Activated naive CD4-positive, alpha-beta T cell treated with anti-CD3 and anti-CD28 coated beads, Interleukin-2, amount 50 U/mL, for 72 hours (primary cell): ENCODE measurements at places on chromosomes 3 and 15.
A peak's percentile ranks its signal among the peaks of the same experiment; 100 is the strongest.

DNA sequence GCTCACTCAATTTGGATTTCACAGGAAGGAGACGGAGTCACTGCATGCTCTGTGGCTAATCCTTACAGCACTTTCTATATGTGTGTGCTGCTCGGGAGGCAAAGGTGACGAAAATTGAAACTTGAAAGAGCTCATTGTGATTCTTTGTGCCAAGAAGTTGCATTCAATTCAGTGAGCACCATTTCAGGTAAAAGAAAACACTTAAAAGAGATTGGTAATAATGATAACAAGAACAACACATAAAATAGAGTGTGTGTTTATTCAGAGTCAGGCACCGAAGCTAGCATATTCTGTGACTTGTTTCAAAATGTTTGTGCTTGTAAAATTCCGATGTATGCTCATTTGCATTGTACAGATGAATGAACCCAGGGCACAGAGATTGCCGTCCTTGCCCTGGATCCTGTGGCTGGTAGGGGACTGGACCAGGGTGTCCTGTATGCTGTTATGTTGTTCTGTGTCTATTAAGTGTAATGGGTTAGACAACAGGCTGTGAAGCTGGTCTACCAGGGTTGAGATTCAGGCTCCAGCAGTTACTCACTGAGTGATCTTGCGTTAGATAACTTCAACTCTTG is 193.3 kb upstream of the PROK2 start:
- peak; percentile 50 for DNase-seq

DNA sequence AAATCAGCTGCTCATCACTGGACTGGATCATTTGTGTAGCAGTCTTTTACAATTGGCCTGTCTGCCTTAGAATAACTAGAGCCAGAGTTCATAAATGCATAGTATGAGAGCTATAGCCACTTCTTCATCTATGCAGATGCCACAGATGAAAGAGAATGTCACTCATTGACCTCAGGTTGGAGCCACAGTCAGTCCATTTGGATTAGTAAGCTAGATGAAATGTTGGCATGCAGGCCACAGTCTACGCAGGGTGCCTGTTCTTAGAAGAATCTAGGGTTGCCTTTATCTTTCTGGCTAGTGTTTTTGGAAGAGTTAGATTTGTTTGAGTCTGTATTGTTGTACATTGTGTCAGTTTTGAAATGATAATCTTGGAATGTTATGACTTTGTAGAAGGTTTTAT is 25.4 kb upstream of the EDEM1 start:
- DNase-seq, result no peak

DNA sequence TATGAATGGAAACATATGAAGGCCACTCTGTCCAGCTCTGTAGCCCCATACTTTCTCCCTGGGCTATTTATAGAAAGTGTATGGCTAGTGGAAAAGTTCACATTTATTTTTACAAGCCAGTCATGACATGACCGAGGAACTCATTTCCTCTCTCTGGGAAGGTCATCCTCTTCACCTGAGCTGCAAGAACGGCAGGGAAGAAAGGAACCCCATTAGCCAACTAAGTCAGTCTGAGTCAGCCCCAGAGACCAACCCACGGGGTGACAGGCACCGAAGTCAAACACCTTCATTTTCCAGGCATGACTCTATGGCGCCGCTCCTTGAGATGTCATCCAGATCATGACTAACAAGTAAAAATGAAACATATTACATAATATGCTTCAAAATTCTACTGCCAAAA is 4.8 kb downstream of the PAQR9 start:
- peak; percentile 21 for DNase-seq

DNA sequence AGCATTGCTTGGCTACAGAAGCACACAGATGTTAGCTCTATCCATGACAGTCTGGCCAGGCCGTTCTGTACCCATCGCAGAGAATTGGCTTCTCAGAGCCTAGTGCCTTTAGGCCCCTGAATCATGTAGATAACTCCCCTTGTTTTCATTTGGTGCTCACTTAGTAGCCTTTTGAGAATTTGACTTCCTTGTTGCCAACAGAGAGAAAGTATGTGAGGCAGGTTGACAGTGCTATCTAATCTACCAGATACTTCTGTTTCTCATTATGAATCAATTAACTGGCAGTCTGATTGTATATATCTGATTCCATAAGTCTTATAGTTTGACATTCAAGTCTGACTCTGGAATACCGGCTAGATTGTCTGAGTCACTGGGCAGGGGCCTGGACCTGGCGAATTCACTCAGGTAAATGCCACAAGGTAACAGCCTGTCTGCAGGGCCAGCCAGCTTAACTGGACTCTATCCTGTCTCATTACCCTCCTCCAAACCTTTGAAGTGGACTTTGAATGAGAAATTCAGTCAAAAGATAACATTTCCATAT is 160.2 kb downstream of the GHSR start:
- DNase-seq, result no peak

- no peak for DNase-seq
Observed at GRCh38 chr3:42526616-42527367, 24.3 kb downstream of the VIPR1 start.
